ENCODE measurements at places on chromosomes 11 and 22.

DNA sequence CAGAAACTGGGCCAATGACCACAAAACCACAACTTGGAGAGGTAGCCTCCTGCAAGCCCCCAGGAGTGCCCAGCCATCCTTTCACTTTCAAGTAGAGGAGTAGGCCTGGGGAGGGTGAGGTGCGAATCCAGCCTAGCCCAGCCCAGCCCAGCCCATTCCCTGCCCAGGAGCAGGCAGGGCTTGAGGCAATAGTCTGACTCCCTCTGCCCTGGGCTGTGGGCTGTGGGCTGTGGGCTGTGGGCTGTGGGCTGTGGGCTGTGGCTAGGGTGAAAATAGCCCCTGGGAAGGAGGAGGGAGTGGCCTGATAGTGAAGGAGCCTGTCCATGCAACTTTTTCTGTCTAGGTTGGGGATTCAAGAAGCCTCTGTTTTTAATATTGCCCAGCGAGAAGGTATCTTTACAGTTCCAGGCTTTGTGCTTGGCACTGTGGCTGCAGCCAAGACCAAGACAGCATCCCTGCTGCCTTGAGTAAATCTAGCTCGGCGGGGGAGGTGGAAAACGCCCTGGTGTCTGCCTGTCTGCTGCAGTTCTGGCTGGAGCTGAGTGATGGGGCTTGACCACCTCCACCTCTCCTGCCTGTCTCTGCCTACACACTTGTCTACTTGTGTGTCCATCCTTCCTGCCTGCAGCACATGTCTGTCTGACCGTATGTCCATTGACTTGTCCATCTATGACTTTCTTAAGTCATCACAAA is 40.7 kb downstream of the LMO1 start:
- no peak for DNase-seq

DNA sequence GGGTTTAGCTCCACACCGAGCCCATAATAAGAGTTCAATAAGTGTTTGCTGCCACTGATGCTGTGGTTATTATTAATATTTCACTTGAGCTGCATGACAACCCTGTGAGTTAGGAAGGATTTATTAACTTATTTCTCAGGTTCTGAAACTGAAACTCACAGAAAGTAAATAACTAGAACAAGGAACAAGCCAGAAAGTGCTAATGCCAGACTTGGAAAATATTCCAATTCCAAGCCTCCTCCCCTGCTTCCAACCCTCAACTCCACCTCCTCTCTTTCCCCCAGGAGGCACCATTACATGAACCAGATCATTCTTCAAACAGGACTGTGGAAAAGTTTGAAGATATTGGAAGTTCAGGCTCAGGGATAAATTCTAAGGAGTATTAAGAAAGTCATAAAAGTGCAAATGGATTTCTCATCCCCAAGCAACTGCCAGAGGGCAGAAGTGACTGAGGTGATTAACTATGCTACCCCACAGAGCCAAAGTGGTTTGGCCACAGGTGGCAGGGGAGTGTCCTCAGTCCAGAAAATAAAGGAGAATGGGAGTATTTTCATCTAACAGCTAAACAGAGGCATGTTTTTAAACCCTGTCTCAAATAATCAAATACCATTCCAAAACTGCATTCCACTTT is 3.2 kb upstream of the FJX1 start:
- no peak for DNase-seq

GRCh38 chr11:134752526-134752925 is 340.5 kb upstream of the B3GAT1 start:
- DNase-seq = no peak

DNA sequence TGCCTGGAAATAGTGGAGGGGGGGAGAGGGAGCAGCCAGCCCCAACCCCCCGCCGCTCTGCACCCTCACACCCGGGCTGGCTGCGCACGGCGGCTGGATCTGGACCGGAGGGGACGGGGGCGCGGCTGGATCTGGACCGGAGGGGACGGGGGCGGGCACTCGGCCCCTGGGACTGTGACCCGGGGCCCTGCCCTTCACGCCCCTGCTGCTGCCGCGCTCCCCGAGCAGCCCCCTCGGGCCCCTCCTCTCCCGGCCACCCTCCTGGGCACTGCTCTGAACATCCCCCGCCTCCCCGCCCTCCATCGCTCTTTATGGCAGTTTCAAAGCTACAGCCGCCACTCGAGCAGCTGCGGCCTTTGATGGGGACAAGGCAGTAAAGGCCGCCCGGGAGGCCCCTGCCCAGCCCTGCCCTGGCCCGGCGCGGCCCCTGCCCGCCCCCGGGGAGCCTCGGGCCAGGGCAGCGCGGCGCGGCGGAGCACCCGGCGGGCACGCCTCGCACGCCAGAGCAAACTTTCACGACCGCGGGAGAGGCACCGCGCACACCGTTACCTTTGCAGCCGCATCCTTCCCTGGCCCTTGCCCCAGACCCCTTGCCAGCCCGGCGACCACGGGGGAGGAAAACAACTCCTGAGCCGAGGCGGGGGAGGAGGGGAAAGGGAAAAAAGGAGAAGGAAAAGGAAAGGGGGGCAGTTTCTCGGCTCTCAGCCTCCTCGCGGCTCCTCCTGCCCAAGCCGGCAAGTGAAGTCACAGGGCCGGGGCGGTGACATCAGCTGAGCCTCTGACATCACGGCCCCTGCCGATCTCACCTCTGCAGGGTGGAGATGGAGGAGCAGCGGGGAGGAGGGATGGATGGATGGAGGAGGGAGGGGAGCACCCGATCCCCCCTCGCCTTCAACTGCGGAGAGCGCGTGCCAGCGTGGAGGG is 13.1 kb upstream of the TCF20 start:
- peak; percentile 17 for DNase-seq

DNA sequence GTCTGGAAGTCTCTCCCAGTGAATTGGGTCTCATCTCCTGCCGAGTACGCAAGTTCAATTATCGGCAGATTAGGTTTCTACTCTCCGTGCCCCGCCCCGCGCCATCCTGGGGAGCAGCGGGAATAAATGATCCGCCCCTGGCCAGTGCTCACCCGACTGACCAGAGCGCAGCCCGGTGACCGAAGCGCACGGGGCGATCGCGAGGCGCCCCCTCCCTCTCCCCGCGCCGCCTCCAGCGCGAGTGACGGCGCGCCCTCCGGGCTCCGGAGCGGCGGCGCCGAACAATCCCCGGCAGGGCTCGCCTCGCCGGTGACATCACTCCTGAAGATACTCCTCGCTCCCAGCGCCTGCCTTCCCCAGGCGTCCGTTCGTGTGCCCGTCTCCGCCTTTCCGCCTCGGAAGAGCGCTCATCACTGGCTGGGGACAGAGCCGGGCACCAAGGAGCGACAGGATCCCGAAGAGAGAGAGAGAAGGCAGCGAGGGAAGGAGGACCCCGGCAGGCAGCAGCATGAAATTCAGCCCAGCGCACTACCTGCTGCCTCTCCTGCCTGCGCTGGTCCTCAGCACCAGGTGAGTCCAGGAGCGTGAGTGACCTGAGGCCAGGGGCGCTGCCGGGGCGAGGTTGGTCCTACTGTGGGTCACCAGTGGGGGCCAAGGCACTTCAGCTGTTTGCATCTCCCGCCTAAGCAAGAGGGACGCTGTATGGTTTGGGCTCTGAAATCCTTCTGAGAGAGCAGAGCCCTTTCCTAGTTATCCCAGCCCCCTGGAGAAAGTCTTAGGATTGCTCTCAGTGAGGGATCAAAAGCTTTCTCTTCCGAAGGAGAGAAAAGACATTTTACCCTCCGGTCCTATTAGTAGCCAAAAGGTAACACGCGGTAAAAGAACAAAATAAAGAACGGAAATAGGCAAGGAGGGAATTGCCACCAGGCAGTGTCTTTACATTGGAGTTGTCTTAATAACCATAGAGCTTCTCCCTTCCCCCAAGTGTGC is at the start of gene LUZP2:
LUZP2 (plus strand) TSS at position 318 of the 990 bp plus-strand sequence.
- no peak for DNase-seq

DNA sequence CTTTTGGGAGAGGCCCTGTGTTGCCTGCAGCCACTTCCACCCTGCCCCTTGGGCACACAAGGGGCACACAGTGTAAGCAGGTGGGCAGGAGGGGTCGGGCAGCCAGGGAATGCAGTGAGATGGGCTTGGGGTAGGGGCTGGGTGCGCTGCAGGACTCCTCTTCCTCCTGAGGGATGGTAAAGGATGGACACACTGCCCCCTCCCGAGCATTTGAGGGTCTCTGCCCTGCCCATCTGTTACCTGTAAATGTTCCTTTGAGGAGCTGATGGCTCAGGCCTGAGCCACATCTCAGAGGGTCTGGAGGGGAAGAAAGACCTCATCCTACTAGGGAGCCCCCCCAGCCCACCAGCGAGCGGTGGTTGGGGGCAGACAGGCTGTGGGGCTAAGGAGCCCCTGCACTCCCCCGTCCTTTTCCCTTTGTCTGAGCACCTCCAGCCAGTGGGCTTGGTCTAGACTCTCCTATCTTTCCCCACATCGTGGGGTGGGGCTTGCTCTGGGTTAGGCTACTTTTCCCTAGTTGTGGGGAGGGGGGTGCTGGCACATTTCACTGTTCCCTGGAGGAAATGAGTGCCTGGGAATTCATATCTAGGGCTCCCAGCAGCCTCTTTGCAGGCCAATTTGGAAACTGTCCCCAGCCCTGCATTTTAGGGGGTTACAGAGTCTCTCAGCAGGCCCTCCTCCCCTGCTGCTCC is 1.7 kb upstream of the TSSC4 start:
- DNase-seq = no peak

DNA sequence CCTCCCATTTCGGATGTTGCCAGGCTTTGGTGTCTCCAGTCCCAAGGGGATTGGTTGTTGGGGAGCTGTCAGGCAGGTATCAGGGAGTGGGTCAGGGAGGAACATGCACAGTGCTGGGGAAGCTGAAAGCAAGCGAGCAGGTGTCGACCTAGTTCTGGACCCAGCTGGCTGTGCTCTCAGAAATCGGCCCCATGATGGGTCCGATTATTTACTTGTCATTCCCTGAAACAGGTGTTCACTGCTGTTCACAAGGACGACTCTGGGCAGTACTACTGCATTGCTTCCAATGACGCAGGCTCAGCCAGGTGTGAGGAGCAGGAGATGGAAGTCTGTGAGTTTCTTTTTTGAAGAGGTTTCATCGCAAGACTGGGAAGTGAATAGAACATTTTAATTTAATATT is 76.8 kb downstream of the JAM3 start:
- no peak for DNase-seq

DNA sequence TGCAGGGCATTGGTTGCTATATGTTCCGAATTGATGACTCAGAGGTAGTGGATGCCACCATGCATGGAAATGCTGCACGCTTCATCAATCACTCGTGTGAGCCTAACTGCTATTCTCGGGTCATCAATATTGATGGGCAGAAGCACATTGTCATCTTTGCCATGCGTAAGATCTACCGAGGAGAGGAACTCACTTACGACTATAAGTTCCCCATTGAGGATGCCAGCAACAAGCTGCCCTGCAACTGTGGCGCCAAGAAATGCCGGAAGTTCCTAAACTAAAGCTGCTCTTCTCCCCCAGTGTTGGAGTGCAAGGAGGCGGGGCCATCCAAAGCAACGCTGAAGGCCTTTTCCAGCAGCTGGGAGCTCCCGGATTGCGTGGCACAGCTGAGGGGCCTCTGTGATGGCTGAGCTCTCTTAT is 5.4 kb upstream of the TTC36 start:
- no peak for DNase-seq

- no peak for DNase-seq
These were observed 383.7 kb downstream of the TMEM135 start for GRCh38 chr11:87421422-87421821.

DNA sequence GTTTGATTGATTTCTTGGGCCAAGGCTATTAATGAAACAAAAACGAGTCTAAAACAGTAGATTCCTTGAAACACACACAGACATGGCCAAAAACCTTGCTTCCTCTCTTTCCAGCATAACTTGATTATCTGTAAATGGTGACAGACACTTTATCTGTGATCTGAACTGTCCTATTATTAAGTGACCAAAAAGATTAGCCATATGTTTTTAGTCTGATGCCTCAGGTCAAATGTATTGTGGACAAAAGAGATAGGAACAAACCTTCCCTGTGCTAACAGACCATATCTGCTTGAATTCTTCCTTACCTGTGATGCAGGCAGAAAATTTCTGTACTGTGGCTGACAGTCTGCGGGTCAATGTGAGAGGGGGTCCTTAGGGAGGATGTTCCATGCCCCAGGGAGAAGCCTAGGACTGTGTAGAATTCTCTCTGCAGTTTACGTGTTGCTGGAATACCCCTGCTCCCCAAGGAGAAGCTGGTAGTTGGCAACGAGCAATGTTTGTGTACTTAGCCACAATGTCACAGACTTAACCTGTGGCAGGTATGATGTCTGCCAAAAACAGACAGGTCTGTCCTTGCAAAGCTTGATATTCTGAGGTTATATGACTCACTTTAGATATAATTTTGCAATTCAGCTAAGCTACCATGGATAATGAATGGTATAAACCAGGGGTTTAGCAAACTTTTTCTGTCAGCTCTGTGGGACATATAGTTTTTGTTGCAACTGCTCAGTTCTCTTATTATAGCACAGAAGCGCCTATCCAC is 31.2 kb downstream of the C11orf71 start:
- DNase-seq = no peak

- no peak for DNase-seq
These were observed 64.7 kb upstream of the APOA1 start for GRCh38 chr11:116901964-116902688.

GRCh38 chr22:29071261-29072045 is 1.4 kb upstream of the KREMEN1 start:
- no peak for DNase-seq

- DNase-seq = no peak
These were observed 261.1 kb downstream of the BUD13 start for GRCh38 chr11:116511684-116512083.

DNA sequence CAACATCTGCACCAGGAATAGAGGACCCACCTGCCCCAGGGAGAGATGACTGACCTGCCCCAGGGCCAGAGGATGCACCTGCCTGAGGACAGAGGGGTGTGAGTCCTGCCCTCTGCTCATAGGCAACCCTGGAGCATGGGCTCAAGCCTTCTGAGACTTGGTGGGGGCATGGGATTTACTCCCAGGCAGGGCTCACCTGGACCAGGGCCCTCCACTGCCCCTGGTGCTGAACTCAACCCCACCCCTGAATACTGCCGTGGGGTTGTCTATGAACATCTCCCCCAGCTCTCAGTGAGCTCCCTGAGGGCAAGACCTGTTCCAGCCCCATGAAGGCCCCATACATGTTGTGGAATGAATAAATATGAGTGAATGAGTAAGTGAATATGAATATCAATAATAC is 33.8 kb upstream of the MUC5AC start:
- DNase-seq = no peak

DNA sequence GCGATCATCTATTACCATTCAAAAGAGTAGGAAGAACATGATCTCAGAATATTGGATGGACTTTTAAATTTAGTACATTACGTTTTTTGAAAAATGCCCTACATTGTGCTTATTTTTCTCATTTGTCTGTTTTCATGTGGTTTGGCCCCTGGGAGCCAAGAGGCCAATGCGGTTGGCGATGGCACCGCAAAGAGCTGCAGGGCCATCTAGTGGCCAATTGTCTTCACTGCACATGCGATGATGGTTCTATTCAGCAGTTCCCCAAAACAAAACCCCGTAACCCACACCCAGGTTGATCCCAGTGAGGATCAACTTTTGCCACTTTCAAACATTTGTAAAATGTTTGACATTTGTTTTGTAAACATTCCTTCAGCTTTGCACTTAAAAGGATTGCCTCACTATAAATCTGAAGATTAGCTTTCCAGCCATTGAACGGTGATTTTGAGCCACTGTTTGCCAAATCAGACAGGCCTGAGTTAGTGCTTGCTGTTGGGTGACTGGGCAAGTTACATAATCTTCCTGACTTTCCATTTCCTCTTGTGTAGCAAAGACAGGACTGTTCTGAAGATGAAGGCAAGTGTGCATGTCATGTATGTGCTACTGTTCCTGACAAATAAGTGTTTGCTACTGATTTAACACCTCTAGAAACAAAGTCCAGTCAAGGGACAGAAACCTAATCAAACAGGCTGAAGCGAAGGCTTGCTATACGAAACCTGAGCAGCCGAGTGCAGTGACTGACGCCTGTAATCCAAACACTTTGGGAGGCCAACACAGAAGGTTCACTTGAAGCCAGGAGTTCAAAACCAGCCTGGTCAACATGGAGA is 29.2 kb upstream of the XBP1 start:
- DNase-seq = peak; percentile 57
